ENCODE measurements at places on chromosomes 12 and 14.

GRCh38 chr14:77508876-77509275 lies 10.3 kb upstream of the ISM2 start:
- no peak for DNase-seq

DNA sequence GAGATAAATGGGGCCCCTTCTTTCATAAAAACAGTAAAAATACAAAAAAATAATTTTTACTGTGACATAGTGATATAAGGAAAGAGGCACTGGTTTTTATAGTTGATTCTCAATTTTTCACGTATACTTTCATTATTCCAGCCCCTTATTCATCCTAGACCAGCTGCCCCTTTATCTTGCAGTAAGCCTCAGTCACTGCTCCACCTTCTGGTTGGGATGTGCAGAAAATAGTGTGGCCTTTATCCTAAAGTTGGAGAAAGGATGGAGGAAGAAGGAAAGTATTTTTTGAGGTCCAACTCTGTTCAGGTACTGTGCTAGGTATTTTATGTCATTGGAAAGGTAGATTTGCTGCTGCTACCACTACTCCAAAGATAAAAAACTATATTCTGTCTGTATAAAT lies 172.7 kb downstream of the ANO6 start:
- no peak for DNase-seq

DNA sequence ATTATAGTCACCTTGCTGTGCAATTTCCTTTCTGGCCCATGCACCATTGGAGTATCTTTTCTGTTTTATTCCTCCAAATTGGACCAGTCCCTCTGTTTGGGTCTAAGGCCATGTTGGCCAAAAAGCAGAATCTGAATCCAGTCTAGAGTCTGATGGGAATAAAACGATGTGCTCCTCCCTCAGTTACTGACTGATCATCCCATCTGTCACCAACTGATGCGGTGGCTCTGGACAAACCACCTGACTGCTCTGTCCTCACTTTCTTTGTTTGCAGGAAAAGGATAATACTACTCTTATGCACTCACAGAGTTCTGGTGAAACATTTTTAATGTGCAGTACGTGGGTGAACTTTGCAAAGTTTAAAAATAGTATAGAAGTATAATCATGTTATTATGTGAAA lies 120.2 kb upstream of the HIF1A start:
- DNase-seq, result no peak

GRCh38 chr12:107127482-107128430 lies 34.4 kb upstream of the CRY1 start:
- peak; percentile 23 for DNase-seq

GRCh38 chr14:50967790-50968189 lies 23.5 kb upstream of the PYGL start:
- DNase-seq, result no peak

GRCh38 chr14:86532219-86532618 lies 1002.3 kb downstream of the FLRT2 start:
- no peak for DNase-seq

GRCh38 chr12:12405882-12406281 lies 49.0 kb downstream of the BORCS5 start:
- DNase-seq, result no peak

DNA sequence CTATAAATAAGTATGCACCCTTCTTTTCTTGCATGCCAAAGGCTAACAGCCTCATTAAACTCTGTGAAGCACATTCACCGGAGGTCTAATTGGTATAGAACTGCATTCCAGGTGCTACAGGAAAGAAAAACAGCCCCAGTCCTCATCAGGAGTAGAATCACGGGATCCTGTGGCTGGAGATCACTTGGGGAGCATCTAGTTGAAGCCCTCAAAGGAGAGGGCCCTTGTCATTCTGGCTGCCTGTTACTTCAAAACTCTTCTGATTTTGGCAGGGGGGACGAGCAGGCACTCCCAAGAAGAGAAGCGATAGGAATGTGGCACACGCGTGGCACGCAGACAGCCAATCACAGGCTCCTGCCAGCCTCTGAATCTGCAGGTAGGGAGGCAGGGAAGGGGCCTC lies 154.4 kb downstream of the TTC7B start:
- no peak for DNase-seq

DNA sequence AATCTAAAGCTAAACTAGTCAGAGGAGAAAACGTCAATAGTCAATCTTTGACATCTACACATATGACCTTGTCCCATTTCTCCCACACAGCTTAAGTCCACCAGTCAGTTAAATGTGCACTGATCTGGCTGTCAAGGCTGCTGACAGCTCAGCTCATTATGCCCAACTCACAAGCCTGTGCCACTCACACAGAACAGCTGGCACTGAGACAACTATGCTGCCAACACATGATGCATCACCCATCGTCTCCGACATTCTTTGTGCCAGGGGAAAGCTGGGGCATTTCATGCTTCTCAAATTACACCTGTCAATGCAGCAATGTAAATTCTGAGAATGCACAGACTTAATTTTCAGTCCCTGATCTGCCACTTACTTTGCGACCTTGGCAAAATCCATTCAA lies 25.3 kb downstream of the GNS start:
- DNase-seq, result no peak

DNA sequence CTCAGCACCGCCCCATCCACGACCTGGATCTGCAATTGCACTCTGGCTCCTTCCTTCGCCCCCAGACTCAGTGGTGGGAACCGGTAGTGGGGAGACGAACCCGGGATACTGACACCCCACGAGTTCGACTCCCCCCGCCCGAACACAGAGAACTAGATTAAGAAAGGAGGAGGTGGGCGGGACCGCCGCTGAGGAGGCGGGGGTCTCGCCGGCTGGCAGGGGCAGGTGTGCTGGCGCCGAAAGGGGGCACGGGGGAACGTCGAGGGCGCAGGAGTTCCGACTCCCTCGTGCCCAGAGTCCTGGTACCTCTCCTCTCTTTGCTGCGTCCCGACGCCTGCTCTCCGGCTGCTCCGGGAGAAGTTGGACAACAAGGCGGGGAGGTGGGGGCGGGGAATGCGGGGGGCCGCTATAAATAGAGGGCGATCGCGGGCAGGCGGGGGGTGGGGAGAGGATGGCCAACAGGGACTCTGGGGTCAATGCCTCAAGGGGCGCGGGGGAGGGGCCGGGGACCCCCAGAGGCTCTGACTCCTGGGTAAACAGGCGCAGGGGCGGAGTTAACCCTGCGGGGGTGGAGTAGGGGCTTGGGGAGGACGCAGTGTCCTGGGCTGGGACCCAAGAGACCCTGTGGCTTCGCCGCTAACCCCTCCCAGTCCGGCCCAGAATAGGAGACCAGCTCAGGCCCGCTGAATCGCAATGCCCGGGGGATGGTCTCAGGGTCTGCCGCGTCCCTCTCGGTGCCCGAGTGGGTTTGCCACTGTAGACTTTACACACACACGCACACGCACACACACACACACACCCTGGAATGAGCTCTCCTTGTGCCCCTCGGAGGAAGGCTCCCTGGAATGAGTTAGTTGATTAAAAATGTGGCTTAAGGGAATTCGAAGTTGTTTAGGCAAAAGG lies 761 bp upstream of the NDRG2 start:
- DNase-seq, result no peak

- no peak for DNase-seq
Observed at GRCh38 chr14:74739293-74740030, 23.7 kb upstream of the YLPM1 start.

DNA sequence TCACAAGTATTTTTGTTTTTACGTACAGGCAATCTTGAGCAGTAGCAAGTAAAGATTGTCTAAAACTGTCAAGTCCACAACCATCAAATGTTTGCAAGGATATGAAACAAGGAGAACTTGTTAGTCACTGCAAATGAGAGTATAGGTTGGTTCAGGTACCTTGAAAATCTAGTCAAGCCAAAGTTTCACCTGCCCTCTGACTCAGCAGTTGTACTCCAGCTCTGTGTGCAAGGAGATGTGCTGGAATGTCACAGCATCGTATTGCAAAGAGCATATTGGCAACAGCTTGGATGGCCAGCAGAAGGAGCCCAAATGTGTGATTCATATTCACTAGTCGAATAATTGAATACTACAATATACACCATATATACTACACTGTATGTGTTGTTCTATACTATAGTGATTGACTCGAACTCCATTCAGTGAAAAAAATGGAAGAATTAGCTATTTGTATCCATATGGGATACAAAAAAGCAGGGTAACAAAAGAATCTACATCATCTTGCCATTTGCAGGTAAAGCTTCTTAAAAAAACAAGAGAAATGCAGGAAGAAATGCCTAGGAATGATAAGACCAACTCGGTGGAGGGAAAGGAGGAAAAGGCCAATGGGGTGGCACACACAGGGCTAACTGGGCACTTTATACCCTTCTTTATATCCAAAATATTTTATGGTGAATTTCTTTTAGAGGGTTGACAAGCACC lies 44.0 kb downstream of the EID3 start:
- no peak for DNase-seq

GRCh38 chr12:68081561-68081960 lies 78.0 kb downstream of the IFNG start:
- no peak for DNase-seq

GRCh38 chr12:110039085-110039807 lies 9.1 kb downstream of the C12orf76 start:
- no peak for DNase-seq

DNA sequence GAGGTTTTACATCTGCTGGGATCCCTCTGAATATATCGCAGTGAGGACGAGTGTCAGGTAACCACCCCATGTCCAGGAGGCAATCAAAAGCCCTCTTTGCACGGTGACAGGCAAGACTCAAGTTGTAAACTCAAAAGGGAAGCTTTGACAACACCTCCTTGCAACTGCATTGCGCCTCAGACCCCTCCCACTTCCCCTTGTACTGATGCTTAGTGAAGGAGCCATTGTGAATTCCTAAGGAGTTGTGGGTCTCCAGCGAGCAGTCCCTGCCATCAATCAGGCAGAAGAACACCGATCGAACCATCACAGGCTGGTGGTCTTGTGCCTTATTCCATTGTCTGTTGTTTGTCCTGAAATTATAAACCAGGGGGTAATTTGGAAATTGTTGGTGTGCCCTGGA lies 112.6 kb downstream of the CCDC60 start:
- no peak for DNase-seq

DNA sequence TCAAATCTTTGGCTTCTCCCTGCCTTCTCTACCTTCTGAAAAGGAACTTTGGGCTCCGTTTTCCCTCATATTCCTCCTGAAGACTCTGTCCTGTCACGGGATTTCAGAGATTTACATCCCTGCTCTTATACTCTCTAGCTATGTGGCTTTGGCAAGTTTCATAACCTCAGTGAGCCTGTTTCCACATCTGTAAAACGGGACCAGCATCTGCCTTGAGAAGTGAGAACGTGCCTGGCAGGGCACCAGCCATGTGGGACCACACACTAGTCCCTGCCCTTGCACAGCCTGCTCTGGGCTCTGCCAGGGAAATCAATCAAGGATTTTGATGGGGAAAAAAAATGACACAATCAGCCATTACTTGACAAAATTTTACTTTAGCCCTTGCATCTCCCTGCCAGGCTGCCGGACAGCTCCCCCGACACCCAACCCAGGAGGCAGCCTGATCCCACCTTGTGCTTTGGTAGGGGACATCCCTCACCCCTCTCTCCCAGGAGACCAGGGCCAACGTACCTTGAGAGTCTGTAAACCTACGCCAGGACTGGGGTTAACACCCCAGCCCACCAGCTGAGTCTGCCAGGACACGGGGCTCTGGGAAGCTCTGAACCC lies 8.5 kb downstream of the PHETA1 start:
- DNase-seq, result no peak

GRCh38 chr12:52517005-52517835 lies 3.0 kb downstream of the KRT5 start:
- no peak for DNase-seq

DNA sequence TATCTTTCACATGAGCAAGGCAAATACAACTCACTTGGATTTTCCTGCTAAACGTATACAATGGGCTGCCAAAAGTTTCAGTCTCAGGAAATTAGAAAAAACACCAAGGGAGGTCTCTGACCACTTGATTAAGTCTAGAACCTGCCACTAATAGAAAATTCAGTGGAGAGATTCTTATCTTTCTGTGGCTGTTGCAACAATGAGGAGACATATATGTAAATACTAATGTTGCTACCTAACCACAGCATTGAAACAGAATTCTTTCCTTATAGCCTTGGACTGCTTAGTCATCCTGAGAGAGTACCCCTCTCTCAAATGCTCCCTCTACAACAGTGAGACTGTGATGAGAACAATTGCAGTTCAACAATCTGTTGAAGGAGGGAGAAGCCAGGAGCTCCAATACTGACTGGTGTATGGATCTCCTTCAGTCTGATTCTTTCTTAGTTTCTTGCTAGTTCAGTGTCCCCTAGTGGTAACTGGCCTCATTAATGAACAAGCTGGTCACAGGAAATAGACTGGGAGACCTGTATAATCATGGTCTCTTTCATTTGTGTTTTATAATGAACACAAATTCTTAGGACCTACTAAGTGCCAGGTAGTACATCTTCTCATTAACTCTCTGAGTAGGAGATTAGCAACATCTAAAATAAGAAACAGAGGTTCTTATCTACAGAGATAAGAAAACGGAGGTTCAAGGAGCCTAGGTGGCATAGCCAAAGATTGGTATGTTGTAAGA lies 164.5 kb downstream of the SLC38A4 start:
- peak; percentile 70 for DNase-seq

- no peak for DNase-seq
Observed at GRCh38 chr14:96046630-96047029, 7.5 kb downstream of the C14orf132 start.
